ENCODE measurements at places on chromosomes 5 and 9.
A peak's percentile ranks its signal among the peaks of the same experiment; 100 is the strongest.

DNA sequence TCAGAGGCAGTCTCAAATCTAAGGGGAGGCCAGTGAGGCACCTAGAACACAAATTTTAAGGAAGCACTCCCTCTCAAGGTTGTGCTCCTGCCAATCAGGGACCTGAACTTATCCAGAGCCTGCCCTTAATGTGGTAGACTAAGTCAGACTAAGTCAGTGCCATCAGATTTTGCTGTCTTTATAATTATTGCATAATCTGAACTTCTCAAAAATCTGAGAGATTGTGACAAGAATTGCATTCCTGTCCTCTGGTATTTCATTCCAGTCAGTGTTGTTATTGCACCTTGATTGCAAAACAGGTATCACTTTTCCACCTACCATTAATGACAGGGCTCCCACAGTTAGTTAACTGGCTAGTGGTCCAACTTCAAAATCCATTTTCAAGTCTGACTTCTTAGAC lies 197.1 kb upstream of the HCN1 start:
- no peak for DNase-seq

GRCh38 chr5:31231177-31231838 lies 37.8 kb downstream of the CDH6 start:
- no peak for DNase-seq

DNA sequence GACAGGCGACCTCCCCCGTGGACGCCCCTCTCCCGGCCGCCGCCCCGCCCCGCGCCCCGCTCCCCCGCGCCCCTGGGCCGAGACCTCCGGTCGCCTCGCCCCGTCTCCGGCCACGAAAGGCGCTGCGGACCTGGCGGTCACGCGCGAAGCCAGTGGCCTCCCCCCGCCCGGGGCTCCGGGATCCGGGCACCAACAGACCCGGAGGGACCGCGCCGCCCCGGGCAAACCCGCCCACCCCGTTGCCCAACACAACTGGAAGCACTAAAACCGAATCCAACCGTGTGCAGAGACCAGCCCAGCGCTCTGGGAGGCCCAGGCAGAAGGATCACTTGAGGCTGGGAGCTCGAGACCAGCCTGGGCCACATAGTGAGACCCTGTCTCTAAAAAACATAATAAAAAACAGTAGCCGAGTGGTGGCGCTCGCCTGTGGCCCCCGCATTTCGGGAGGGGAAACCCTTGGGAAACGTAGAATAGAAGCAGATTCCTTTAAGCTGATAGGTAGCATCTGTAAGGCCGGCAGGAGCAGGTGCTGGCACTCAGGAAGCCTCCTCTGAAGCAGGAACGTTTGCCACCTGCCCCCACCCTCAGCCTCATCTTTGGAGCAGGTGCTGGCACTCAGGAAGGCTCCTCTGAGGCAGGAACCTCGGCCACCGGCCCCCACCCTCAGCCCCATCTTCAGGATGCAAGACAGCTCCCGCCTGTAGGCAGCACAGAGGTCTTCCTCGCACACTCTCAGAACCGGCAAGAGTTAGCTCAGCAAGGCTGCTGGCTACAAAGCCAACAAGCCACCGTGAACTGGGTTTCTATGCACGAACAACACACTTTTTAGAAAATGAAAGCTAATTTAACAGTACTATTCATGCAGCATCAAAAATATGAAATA lies 4.6 kb upstream of the SLC9A3 start:
- no peak for DNase-seq

- no peak for DNase-seq
Measured at GRCh38 chr5:55377810-55378209, 70.0 kb downstream of the MTREX start.

DNA sequence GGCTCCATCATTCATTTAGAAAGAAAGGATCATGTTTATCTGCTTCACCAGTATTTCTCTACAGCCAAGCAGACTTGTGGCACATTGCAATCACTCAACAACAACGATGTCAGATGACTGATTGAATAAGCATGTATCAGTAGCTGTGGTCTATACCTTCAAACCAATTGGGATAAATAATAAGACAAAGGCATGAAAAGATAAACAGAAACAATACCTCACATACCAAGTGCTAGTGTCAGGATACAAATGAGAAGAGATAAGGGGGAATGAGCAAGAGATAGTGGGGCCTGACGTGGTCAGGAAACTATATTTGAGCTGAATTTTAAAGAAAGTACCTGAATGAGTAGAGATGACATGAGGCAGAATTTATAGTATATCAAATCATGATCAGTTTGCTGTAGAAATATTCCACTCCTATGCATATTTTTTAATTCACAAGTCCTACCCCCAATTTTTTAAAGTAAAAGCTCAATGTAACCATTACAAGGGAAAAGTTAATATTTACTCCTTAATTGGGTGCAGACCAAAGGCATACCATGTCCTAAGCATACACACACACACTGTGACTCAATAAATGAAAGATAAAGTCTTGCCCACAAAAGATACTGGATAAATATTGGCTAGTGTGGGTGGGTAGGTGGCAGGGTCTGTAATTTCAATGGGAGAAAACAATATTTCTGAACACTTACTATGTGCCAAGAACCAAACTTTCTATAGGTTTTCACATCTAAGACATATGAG lies 284.5 kb downstream of the SPOCK1 start:
- no peak for DNase-seq

DNA sequence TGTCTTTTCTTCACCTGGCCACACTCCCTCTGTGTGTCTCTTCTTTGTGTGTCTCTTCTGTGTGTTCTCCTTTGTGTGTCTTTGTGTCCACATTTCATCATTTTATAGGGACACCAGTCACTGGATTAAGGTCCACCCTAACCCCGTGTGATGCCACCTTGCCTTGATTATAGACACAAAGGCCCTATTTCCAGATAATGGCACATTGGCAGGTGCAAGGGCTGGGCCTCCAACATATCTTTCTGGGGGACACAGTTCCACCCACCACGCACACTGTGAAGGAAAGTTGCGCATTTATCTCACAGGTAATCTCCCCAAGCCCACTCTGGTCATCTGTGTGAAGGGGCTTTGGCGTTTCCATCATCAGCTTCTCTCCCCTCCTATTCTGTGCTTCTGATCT lies 334.6 kb upstream of the IRX1 start:
- DNase-seq: no peak

- no peak for DNase-seq
Measured at GRCh38 chr5:143913008-143913752, 101.2 kb downstream of the HMHB1 start.

- DNase-seq: no peak
Measured at GRCh38 chr5:90408571-90409317, 812 bp downstream of the CETN3 start.

DNA sequence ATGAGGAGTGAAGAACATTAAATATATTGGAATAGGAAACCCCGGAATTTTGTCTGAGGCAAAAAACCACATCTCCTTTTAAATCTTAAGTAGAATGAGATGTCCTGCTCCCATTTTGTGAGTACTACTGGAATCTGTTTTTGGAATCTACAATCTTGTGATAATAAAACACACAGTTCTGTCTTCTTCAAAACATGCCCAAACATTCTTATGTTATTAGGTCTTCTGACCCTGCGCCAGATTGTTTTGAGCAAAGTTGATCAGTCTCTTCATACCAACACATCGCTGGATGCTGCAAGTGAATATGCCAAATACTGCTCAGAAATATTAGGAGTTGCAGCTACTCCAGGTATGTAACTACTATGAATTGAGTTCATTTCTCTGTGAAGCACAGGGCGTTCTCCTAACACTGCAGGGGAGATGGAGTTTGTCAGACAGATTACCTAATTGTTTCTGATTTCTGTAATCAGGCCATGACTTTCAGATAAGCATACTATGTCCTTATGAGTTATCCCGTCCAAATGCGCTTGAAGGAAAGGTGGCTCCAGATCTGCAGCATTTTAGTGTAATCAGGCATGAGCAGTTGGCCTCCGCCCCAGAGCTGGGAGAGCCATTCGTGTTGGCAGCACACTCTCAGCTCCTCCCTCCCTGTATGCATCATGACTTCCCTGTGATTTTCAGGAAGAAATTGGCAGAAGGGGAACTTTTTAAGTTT lies 88.0 kb downstream of the NLN start:
- no peak for DNase-seq

GRCh38 chr9:73148447-73148937 lies 3.2 kb upstream of the ANXA1 start:
- no peak for DNase-seq

GRCh38 chr9:133133681-133134387 lies 12.8 kb upstream of the RALGDS start:
- DNase-seq: peak; percentile 84

GRCh38 chr9:112856200-112856599 lies 34.5 kb downstream of the SLC46A2 start:
- no peak for DNase-seq

DNA sequence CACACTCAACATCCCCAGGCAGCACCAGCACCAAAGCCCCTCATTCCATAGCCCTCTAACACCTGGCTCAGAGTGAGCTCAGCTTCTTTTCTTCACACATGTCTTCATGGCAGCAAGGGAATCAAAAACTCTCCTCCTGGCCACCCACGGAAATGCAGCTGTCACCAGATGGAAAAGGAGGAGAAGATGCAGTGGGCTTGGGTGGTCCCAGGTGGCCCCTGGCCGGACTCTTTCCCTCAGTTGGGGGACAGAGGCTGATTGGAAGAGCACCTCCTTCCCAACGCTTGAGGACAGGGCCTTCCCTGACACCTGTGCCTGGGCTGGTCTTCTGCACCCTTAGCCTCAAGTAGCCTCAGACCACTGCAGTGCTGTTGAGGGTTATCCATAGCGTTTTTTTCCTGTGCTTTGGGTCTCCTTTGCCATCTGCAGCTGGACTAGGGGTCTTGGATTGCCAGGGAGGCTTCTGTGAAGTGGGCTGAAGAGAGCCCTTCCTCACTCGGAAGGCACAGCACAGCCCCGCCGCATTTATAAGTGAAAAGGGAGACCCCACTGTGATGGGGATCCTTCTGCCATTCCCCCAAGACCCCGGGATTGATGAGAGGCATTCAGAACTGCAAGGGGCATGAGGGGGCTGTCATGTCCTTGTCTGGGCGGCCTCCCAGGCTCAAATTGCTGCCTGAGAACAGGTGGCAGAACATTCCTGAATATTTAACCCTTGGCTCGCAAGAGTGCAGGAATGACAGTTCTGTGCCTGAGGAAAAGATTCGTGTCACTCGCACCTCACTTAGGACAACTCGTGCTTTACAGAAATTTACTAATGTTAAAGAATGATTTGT lies 200.0 kb downstream of the AUH start:
- DNase-seq: no peak

- DNase-seq: no peak
Measured at GRCh38 chr5:160635046-160635445, 213.4 kb downstream of the PTTG1 start.

GRCh38 chr5:145902421-145902820 lies 29.6 kb upstream of the GRXCR2 start:
- no peak for DNase-seq
